Testis (tissue), 5 donors: ENCODE measurements at places on chromosomes 7 and 10. TPM values are rescaled to one million over a fixed set of nuclear protein-coding genes. Genes with fewer than 3 reads are reported as not detected.
A peak's percentile ranks its signal among the peaks of the same experiment; 100 is the strongest.

GRCh38 chr7:35252612-35253459, 1.1 kb downstream of the TBX20 start:
- H3K4me3 ChIP-seq: peak overlapping the region; percentile 56
- no peaks in the 10 kb centered on the region for H3K36me3 ChIP-seq
- DNase-seq: no peak
- H3K4me1 ChIP-seq: no peaks in the 10 kb centered on the region
- no peaks in the 10 kb centered on the region for H3K27me3 ChIP-seq
- H3K27ac ChIP-seq: no peak overlapping the region

DNA sequence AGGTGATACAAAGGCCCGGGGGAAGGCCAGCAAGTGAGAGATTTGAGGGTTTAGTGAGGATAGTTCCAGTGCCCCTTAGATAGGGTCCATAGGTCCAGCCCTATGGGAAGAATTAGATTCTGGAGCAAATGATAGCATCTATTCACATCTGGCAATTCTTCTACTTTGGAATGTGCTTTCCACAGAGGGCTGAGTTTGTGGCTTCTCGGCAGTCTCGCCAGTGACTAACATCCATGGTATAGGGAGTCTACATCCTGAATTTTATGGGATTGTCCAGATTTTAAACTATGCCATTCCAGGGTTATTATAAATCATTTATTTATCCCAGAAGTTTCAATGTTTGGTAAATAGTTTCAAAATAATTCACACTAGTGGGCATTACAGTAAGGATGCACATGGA, 207.3 kb upstream of the ADO start:
- H3K27me3 ChIP-seq: no peaks in the 10 kb centered on the region
- no peak overlapping the region for H3K4me3 ChIP-seq
- no peaks in the 10 kb centered on the region for H3K36me3 ChIP-seq

- H3K4me1 ChIP-seq: no peaks in the 10 kb centered on the region
- H3K27ac ChIP-seq: no peak overlapping the region
- H3K27me3 ChIP-seq: no peaks in the 10 kb centered on the region
- H3K36me3 ChIP-seq: no peaks in the 10 kb centered on the region
- H3K4me3 ChIP-seq: no peak overlapping the region
Observed at GRCh38 chr7:133573554-133574265, 320.8 kb downstream of the EXOC4 start.

DNA sequence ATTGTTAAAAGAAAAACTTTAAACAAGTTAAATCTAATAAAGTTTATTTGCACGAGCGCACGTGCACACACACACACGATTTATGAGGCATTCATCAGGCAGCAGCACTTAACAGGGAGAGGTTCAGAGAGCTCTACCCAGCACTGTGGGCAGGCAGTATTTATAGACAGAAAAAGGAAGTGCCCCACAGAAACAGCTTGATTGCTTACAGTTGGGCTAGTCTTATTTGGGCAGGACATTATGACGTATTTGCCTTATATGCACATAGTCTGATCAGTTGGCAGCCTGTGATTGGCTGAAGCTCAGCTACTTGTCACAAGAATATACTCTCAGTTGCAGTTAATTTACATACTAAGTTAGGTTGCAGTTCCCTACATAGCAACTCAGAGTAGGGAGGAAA, 1.2 kb upstream of the SDHAF3 start:
- peak overlapping the region; percentile 79 for H3K4me3 ChIP-seq
- peak; percentile 42 for DNase-seq
- H3K4me1 ChIP-seq: no peaks in the 10 kb centered on the region
- no peaks in the 10 kb centered on the region for H3K36me3 ChIP-seq
- no peaks in the 10 kb centered on the region for H3K27me3 ChIP-seq

DNA sequence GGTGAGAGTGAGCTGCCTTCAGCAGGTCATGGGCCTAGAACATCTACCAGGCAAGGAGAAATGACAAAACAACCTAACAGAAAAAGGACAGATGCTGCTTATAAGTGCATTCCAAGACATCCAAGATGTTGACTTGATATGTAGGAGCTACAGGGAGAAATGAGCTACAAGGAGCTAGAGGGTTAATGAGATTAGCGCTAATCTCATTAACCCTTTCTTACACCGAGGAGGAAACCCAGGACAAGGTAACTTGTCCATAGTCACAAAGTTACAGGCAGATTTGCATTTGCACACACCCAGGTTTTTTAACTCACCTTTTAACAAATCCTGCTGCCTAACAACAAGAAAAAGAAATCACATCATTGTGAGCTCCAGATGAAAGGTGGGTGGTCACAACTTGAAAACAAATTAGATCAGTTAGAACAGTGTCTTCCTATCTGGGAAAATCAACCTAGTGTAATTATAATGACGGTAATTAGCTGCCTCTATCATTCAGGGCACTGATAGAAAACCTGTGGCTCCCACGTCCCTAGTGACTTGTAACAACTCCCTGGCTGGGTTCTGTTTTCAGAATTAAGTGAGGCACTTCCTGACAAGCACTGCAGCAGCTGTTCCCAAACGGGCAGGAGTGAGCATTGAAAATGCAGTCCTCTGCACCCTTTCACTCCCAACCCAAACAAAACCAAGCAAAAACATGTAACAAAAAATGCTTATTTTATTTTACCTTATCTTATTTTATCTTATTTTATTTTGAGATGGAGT, 5.7 kb downstream of the KIAA1549 start:
- no peaks in the 10 kb centered on the region for H3K4me1 ChIP-seq
- H3K4me3 ChIP-seq: no peak overlapping the region
- DNase-seq: no peak
- no peaks in the 10 kb centered on the region for H3K27me3 ChIP-seq
- H3K36me3 ChIP-seq: no peaks in the 10 kb centered on the region
- H3K27ac ChIP-seq: no peak overlapping the region

DNA sequence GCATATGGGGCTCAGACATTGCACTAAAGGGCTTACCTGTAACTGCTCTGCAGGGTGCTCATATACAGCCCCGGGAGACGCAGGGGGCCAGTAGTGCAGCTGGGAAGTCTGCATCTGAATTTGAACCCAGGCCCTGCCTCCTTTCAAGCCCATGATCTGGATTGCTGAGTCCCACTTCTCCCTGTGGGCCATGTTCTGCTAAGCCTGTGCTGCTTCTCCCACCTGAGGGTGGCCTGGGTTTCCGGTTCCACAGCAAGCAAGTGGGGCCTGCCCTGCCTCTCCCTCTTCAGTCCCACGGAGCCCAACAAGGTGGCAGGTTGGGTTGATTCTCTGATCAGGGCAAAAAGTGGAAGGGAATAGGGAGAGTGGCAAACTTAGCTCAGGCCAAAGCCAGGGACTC, 56.6 kb upstream of the GDF10 start:
- H3K27ac ChIP-seq: no peak overlapping the region
- H3K4me3 ChIP-seq: no peak overlapping the region
- no peaks in the 10 kb centered on the region for H3K4me1 ChIP-seq
- H3K27me3 ChIP-seq: no peaks in the 10 kb centered on the region
- DNase-seq: no peak
- H3K36me3 ChIP-seq: no peaks in the 10 kb centered on the region

- no peak for DNase-seq
- no peaks in the 10 kb centered on the region for H3K4me1 ChIP-seq
- H3K27ac ChIP-seq: no peak overlapping the region
- peaks cover 2% of the 10 kb centered on the region for H3K36me3 ChIP-seq
- H3K27me3 ChIP-seq: no peaks in the 10 kb centered on the region
Observed at GRCh38 chr10:114856544-114857287, 35.1 kb downstream of the FHIP2A start.

DNA sequence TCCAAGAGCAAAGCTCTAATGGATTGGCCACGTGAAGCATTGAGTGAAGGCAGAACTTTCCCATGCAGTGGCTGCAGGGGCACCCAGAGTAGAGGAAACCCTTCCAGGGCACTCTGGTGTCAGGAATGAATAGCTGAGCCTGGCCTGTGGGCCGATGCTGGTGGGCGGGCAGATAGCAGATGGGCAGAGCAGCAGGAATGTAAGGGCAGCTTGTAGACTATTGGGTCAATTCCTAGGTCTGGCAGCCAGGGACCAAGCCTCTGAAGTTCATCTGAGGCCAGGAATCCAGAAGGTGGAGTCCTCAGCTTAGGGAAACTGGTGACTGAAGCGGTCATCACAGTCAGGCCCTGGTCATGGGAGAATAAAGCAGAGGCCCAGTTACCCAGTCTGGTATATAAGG, 115.4 kb downstream of the TMEM178B start:
- H3K4me1 ChIP-seq: peaks cover 9% of the 10 kb centered on the region
- H3K27ac ChIP-seq: no peak overlapping the region
- H3K4me3 ChIP-seq: no peak overlapping the region
- no peak for DNase-seq
- H3K36me3 ChIP-seq: no peaks in the 10 kb centered on the region

GRCh38 chr7:44307905-44308595, 17.3 kb downstream of the CAMK2B start:
- H3K36me3 ChIP-seq: no peaks in the 10 kb centered on the region
- no peaks in the 10 kb centered on the region for H3K27me3 ChIP-seq
- H3K4me1 ChIP-seq: no peaks in the 10 kb centered on the region
- peak; percentile 4 for DNase-seq
- H3K4me3 ChIP-seq: no peak overlapping the region

- DNase-seq: no peak
- H3K27ac ChIP-seq: no peak overlapping the region
- no peak overlapping the region for H3K4me3 ChIP-seq
- H3K27me3 ChIP-seq: no peaks in the 10 kb centered on the region
Observed at GRCh38 chr10:98920360-98920759, 315.3 kb downstream of the HPSE2 start.

DNA sequence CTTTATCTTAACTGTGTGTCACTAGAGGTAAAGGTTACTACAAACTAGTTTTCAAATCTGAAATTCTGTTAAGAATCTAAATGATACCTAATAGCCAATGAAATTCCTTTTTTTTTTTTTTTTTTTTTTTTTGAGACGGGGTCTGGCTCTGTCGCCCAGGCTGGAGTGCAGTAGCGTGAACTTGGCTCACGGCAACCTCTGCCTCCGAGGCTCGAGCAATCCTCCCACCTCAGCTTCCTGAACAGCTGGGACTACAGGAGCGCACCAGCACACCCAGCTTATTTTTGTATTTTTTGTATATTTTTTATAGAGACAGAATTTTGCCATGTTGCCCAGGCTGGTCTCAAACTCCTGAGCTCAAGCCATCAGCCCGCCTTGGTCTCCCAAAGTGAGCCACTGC, 160.3 kb upstream of the NEBL start:
- DNase-seq: no peak
- no peaks in the 10 kb centered on the region for H3K27me3 ChIP-seq
- H3K36me3 ChIP-seq: no peaks in the 10 kb centered on the region
- H3K4me3 ChIP-seq: no peak overlapping the region
- H3K4me1 ChIP-seq: peaks cover 4% of the 10 kb centered on the region
- no peak overlapping the region for H3K27ac ChIP-seq

DNA sequence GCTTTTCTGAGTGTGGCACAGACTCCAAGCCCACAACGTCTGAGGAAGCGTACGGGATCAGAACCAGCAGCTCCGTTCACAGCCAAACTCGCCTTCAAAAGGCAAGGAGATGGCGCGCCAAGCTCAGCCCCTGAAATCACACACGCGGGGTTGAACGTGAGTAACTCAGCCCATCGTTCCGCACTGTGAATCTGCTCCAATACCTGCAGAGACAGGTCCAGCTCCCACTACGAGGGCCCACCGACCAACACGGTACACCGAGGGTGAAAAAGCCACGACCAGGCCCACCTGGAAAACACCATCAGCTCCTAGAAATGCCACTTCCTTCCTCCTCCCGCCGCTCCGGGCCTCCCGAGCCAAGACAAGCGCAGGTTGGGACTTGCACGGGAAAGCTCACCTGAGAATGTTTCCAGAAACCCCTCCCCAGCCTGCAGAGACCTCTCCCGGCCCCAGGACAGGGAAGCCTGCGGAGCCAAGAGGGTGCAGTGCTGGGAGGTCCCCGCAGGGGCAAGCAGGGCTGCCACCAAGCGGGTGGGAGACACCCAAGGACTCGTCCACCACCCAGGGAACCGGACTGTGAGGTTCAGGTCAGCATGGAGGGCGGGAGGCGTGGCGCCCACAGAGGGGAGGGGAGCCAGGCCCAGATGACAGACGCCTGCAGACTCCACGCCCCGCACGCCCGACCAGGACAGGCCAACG, 93.9 kb upstream of the PDGFA start:
- H3K27me3 ChIP-seq: no peaks in the 10 kb centered on the region
- H3K4me3 ChIP-seq: no peak overlapping the region
- no peaks in the 10 kb centered on the region for H3K36me3 ChIP-seq
- peaks cover 20% of the 10 kb centered on the region for H3K4me1 ChIP-seq

GRCh38 chr7:90726623-90727022, 130.5 kb downstream of the CDK14 start:
- H3K36me3 ChIP-seq: no peaks in the 10 kb centered on the region
- no peak overlapping the region for H3K27ac ChIP-seq
- DNase-seq: no peak
- no peaks in the 10 kb centered on the region for H3K27me3 ChIP-seq
- H3K4me1 ChIP-seq: no peaks in the 10 kb centered on the region
- no peak overlapping the region for H3K4me3 ChIP-seq

DNA sequence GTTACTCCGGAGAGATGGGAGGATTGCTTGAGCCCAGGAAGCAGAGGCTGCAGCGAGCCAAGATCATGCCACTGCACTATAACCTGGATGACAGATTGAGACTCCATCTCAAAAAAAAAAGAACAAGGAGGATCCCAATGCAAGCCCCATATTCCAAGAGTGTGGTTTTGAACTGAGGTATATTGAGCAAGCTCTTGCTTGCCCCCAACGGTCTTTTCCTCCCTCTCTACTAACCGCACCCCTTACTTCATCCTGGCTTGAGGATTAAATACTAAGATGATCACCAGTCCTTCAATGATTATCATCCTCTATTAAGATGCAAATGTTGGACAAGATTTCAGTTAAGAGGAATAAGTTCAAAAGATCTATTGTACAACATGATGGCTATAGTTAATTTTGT, 12.5 kb upstream of the SRGN start:
- no peak overlapping the region for H3K27ac ChIP-seq
- no peaks in the 10 kb centered on the region for H3K4me1 ChIP-seq
- H3K4me3 ChIP-seq: no peak overlapping the region
- no peaks in the 10 kb centered on the region for H3K36me3 ChIP-seq

- no peaks in the 10 kb centered on the region for H3K27me3 ChIP-seq
- no peak for DNase-seq
- no peak overlapping the region for H3K4me3 ChIP-seq
Observed at GRCh38 chr10:104690959-104691358, 49.9 kb downstream of the SORCS3 start.

DNA sequence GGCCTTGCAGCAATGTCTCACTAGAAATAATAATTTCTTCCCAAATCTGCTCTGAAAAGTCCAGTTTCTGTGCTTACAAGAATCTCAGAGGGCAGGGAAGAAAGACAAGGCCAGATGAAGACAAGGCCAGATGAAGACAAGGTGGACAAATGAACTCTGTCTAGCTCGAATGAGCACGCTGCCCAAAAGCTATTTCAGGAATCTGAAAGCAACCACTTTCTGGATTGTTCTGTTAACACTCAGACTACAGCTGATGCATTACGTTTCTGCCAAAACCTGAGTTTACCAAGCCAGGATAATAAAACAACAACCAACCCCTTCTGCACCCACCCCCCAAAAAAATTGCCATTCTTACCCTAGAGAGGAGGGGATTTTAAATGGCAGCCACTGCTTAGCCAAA, 1073.6 kb downstream of the SORCS3 start:
- H3K4me1 ChIP-seq: no peaks in the 10 kb centered on the region
- H3K4me3 ChIP-seq: no peak overlapping the region
- no peak for DNase-seq
- H3K36me3 ChIP-seq: no peaks in the 10 kb centered on the region

- H3K27me3 ChIP-seq: no peaks in the 10 kb centered on the region
- H3K4me3 ChIP-seq: no peak overlapping the region
- H3K36me3 ChIP-seq: no peaks in the 10 kb centered on the region
Observed at GRCh38 chr10:94102436-94102835, 108.7 kb downstream of the PLCE1 start.

The LIPK gene
- not detected for total RNA-seq

The OLAH gene
- 6.1 TPM for total RNA-seq

The RELN gene
- total RNA-seq: 3.8 TPM

The HK1 gene
- 143 TPM for total RNA-seq

The SPRN gene
- 1.8 TPM for total RNA-seq

The KMT2C gene
- 167 TPM for total RNA-seq
